ENCODE measurements at places on chromosomes 16 and 17.

- no peak for DNase-seq
Observed at GRCh38 chr16:78396046-78396445, 296.6 kb downstream of the WWOX start.

DNA sequence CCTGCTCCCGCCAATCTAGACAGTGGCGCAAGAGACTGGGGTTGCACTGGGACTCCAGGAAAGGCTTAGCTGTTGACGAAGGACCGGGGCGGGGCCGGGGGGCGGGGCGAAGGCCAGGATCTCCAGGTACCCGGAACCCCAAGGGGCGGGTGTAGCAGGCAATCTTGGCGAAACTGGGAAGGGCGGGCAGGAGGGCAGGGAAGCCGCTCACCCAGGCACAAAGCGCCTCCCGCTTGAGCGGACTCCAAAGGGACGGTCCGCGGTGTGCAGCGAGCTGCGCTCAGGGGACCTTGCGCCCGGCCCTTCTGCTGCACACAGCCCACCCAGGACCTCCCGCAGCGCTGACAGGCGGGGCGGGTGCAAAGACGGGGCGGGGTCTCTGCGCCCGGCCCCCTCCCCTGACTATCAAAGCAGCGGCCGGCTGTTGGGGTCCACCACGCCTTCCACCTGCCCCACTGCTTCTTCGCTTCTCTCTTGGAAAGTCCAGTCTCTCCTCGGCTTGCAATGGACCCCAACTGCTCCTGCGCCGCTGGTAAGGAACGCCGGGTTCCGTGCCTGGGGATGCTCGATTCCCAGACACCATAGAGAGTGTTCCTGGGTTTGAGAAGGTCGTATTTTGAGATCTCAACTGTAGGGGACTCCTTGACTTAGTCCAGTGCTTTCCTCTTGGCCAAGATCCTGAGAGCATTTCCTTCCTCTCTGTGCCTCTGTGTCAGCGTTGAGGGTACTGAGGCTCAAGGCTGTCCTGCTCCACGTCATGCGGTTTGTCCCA, at the start of gene MT1F:
Gene MT1F, plus strand, starts transcription at position 405 of the 772 bp plus-strand sequence. Its CDS starts 100 bp downstream, at position 505.
- peak; percentile 39 for DNase-seq

DNA sequence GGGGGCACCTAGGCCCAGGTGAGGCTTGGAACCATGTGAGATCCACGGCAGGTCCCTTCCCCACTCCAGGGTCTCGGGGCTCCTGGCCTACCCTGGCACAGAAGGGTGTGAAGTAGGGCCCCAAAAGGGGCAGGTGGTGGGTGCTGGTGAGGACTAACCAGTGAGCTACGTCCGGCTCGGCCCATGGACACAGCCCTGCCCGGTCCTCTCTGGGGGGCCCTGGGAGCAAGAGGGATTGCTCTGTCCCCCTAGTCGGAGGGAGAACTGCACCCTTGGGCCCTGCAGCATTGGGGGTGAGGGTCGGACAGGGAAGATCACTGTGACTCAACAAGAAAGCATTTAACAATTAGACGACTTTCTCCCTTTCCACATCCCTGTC, 2.9 kb downstream of the ENPP7 start:
- DNase-seq = no peak

- no peak for DNase-seq
Observed at GRCh38 chr16:69939821-69940585, 11.1 kb upstream of the CLEC18A start.

- no peak for DNase-seq
Observed at GRCh38 chr16:12675852-12676251, 127.8 kb downstream of the CPPED1 start.
